ENCODE measurements at places on chromosomes 3 and 15. TPM values are rescaled to one million over a fixed set of nuclear protein-coding genes. Genes with fewer than 3 reads are reported as not detected.

DNA sequence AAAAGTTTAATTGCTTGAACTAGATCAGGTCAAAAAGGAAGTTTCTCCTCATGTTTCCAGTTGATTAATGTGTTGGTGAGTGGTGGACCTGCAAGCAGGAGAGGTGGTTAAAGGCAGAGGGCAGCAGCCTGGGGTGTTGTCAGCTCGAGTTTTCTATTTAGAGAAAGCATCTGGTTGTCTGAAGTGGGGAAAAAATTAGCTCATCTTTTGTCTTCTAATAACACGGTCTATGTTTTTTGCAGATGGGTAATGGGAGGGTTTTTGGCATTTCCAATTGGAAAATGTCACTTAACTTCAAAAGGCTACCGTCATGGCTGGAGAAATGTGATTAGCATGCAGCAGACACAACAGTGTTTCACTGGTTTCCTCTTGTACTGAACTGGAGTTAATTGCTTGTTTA, 122.6 kb downstream of the ITPR1 start:
- no peak overlapping the region for H3K27ac ChIP-seq
- no peaks in the 10 kb centered on the region for H3K27me3 ChIP-seq
- H3K4me3 ChIP-seq: no peak overlapping the region

DNA sequence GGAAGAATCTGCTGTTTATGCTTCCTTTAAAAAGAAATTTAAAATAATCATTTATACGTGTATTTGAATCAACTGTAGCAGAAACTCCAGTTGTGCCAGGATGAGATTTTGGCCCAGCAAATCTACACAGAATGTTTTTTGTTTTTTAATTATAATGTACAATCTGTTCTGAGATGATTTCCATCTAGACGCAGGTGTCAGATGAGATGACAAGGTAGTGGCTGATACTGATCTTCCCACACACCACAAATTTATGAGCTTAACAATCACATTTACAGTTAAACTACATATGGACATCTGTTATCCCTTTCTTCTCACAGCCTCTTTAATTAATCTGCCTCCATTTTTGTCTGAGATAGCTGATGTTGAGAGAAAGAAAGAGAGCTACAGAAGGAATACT, 23.6 kb downstream of the DCLK3 start:
- no peak for DNase-seq
- H3K4me1 ChIP-seq: no peaks in the 10 kb centered on the region
- no peak overlapping the region for H3K4me3 ChIP-seq

GRCh38 chr15:96093063-96093462, 237.4 kb upstream of the NR2F2 start:
- H3K4me3 ChIP-seq: no peak overlapping the region
- H3K4me1 ChIP-seq: no peaks in the 10 kb centered on the region
- no peak overlapping the region for H3K27ac ChIP-seq
- no peaks in the 10 kb centered on the region for H3K36me3 ChIP-seq

- H3K27me3 ChIP-seq: no peaks in the 10 kb centered on the region
- H3K27ac ChIP-seq: no peak overlapping the region
- no peaks in the 10 kb centered on the region for H3K4me1 ChIP-seq
- no peak for DNase-seq
- no peaks in the 10 kb centered on the region for H3K36me3 ChIP-seq
Measured at GRCh38 chr3:122014741-122015140, 7.3 kb downstream of the ILDR1 start.

- H3K36me3 ChIP-seq: no peaks in the 10 kb centered on the region
- H3K4me3 ChIP-seq: no peak overlapping the region
- peak; percentile 44 for DNase-seq
- no peaks in the 10 kb centered on the region for H3K4me1 ChIP-seq
Measured at GRCh38 chr3:87333393-87333892, 57.1 kb upstream of the POU1F1 start.

DNA sequence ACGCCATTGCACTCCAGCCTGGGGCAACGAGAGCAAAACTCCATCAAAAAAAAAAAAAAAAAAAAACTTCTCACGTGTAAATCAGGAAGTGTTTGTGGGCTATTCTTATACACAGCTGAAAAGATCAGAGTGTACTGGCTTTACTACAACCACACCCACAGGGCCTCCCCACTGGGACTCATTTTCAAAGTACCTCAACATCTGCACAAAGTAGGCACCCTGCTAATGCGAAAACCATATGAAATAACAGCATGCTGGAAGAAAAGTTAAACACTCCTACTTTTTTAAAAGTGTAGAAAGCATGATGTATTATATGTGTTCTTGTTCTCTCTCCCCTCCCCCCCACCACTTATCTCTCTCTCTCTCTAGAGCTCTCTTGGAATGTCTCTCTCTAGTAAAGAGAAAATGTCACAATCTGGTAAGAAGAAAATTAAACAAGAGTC, 11.1 kb downstream of the UACA start:
- H3K4me3 ChIP-seq: no peak overlapping the region
- no peak for DNase-seq
- H3K27ac ChIP-seq: no peak overlapping the region
- no peaks in the 10 kb centered on the region for H3K36me3 ChIP-seq
- H3K4me1 ChIP-seq: no peaks in the 10 kb centered on the region

- H3K27ac ChIP-seq: no peak overlapping the region
- H3K36me3 ChIP-seq: no peaks in the 10 kb centered on the region
- H3K4me3 ChIP-seq: no peak overlapping the region
- DNase-seq: no peak
- H3K4me1 ChIP-seq: no peaks in the 10 kb centered on the region
- H3K27me3 ChIP-seq: no peaks in the 10 kb centered on the region
Measured at GRCh38 chr3:197311591-197311990, 13.2 kb upstream of the DLG1 start.

Gene WDR93
- total RNA-seq: 0.13 TPM

GRCh38 chr15:74317820-74318375, 49.5 kb downstream of the CYP11A1 start:
- H3K4me3 ChIP-seq: no peak overlapping the region
- peak; percentile 49 for DNase-seq
- no peaks in the 10 kb centered on the region for H3K27me3 ChIP-seq
- no peak overlapping the region for H3K27ac ChIP-seq
- no peaks in the 10 kb centered on the region for H3K36me3 ChIP-seq
- no peaks in the 10 kb centered on the region for H3K4me1 ChIP-seq

DNA sequence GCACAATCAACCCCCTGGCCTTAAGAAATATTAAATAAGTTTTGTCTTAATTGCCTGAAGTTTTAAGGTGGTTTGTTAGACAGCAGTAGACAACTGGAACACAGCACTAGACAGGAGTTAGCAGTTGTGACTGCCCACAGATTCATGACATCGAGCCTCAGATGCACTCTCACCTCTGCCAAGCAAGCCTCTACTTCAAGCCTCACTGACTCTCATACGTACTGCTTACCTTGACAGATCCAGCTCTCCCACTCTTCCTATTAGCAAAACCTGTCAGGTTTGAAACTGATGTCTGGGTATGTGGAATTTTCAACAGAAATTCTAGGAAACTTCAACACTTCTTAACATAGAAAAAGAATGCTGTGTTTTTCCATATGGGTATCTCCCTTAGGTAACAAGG, 382.9 kb upstream of the DPH6 start:
- H3K4me1 ChIP-seq: no peaks in the 10 kb centered on the region
- H3K4me3 ChIP-seq: no peak overlapping the region
- H3K27me3 ChIP-seq: no peaks in the 10 kb centered on the region
- H3K27ac ChIP-seq: no peak overlapping the region
- DNase-seq: no peak
- H3K36me3 ChIP-seq: no peaks in the 10 kb centered on the region

GRCh38 chr15:68315035-68315434, 37.5 kb downstream of the FEM1B start:
- no peaks in the 10 kb centered on the region for H3K27me3 ChIP-seq
- H3K4me3 ChIP-seq: no peak overlapping the region
- no peaks in the 10 kb centered on the region for H3K4me1 ChIP-seq

DNA sequence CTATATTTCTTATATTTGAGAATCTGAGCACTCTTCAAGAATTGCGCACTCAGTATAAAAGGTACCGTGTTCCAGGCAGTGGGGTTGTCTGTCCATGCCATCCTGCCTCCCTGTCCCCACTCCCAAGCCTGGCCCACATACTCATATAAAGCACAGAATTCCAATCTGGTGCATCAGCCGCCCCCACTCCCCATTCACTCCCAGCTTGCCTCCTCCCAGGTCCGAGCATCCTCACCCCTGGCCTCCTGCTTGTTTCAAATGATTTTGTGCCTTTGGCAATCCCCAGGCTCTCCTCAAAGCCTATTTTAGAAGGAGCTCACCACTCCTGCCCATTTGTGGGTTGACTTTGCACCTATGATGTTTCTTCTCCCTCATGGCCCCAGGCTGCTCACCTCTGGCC, 22.2 kb upstream of the IGF1R start:
- H3K36me3 ChIP-seq: no peaks in the 10 kb centered on the region
- no peak for DNase-seq
- no peaks in the 10 kb centered on the region for H3K27me3 ChIP-seq
- no peak overlapping the region for H3K4me3 ChIP-seq
